ENCODE measurements at places on chromosomes 2 and 18.
A peak's percentile ranks its signal among the peaks of the same experiment; 100 is the strongest.

GRCh38 chr2:204359076-204359475, 186.2 kb upstream of the PARD3B start:
- DNase-seq = no peak

GRCh38 chr2:69518841-69519240, 81.6 kb upstream of the NFU1 start:
- peak; percentile 12 for DNase-seq

DNA sequence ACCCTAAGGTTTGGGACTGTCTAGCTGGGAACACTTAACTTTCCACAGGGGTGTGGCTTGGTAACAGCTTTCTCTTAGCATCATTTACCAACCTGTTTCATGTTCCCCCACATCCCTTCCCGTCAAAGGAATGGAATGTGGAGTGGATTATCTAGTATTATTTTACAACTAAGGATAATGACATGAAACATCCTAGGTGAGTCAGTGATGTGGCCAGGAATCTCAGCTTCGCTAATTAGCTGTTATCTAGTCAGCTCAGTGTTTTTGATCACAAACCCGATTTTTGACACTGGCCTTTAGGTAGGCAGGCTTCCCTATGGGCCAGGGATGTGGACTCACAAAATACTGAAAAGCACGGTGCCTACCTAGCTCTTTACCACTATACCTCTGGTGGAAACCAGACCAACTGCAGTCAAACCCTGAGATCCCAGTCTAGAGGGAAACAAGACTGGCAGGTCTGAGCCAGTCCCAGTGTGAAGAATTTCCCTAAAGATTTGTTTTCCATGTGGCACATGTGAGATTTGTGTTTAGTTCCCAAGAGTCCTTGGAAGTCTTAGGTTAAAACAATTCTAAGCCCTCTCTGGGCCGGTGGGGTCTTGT, 2.8 kb upstream of the NRP2 start:
- no peak for DNase-seq

- no peak for DNase-seq
Observed at GRCh38 chr2:57397550-57398360, 648.9 kb upstream of the VRK2 start.

- DNase-seq = no peak
Observed at GRCh38 chr2:96866586-96866985, 3.3 kb downstream of the SEMA4C start.

DNA sequence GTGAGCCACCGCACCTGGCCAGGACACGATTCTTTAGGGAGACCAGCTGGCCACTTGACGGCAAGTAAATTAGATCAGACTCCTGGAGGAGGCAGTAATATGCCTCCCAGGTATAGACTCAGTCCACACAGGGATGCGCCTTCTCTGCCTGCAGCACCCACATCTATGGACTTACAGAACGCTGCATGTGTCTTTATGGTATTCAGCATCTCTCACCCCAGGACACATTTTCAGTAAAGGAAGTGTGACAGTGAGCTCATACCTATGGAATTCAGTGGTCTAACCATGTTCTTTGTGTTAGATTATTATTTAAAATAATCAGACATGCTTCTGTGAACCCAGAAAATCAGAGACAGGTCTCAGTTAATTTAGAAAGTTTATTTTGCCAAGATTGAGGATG, 5.9 kb upstream of the NARS1 start:
- no peak for DNase-seq

DNA sequence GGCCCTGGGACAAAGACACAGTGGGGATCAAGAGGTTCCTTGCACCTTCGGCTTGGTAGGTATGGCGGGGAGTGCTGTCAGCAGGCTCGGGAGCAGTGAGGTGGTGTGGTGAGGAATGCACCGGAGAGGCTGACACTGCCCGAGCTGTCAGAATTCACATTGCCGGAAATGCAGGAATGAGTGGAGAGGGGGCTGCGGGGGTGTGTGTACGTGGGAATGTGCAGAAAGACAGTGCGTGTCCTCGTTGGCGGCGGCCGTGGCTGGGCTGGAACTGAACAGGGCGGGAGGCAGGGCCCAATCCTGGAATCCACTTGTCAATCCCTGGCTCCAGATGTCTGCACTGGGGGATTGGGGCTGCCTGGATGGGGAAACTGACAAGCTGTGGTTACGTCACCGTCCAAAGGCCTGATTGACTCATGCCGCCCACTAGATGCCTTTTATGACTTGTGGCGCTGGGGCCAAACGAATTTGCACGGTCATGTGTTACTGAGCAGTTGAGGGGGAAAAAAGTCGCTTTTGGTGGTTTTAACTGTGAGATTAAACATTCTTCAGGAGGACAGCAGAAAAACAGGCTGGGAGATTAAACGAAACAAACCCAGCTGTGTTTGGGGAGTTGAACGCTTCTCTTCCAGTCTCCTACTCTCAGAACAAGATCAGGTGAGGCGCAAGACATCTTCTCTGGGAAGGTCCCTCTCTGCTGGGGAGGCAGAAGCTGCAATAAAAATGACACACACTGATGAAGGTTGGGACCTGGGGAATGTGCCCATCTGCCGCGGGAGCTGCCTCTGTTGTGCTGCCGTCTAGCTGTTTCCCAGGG, 189.4 kb upstream of the GLI2 start:
- DNase-seq = no peak

DNA sequence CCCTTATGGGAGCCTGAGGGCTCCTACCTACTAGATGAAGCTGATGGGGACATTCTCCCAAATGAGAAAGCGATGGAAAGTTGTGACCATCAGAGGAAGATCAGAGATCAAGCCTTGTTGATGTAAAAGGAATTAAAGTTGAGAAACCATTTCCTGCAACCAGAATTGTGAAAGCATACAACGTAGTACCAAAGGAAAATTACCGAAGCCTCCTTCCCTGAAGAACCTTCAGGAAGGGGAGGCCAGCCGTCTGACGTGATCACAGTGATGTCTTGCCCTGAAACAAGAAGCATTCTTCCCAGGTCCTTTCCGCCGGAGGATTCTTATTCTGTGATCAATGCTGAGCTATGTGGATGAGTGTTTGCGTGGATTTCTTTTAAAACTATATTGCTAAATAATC, 211.6 kb upstream of the TNP1 start:
- no peak for DNase-seq

Measured in DND-41 (cell line).